ENCODE measurements at places on chromosomes 3 and 15. TPM values are rescaled to one million over a fixed set of nuclear protein-coding genes. Genes with fewer than 3 reads are reported as not detected.

Gene GP5
- total RNA-seq = 0.09 TPM

Gene WDR93
- not detected for total RNA-seq

Gene C3orf85
- total RNA-seq = not detected

Gene DPPA4
- not detected for total RNA-seq

Gene WDR72
- not detected for total RNA-seq

Gene SI
- total RNA-seq = not detected

Data from sciatic nerve (tissue), 2 donors.